Stimulated activated CD4-positive, alpha-beta T cell treated with anti-CD3 and anti-CD28 coated beads, Interleukin-15, amount 100 ng/mL, for 1 hour (primary cell): ENCODE measurements at places on chromosomes 5 and 9.

GRCh38 chr5:132687995-132688394 lies 14.2 kb downstream of the IL4 start:
- no peak for DNase-seq

- no peak for DNase-seq
Measured at GRCh38 chr5:1864896-1865440, 17.8 kb downstream of the IRX4 start.

- no peak for DNase-seq
Measured at GRCh38 chr5:81856948-81857928, 106.3 kb upstream of the SSBP2 start.

- no peak for DNase-seq
Measured at GRCh38 chr9:129280623-129281271, 102.7 kb upstream of the IER5L start.

DNA sequence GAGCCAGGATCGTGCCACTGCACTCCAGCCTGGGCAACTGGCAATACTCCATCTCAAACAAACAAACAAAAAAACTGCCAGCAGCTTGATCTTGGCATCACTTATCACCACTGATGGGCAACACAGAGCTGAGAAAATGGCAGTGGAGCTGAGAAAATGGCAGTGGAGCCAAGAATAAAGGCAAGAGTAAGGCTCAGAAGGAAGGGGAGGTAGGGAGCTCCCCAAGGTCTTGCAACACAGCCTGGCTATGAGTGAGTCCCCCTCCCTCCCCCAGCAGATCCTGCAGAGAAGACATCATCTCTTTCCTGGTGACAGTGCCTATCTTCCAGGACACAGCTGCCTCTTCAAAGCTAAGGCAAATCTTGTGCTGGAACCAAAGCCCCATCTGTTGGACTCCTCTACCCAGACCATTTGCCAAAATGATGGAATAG lies 70.3 kb downstream of the UGCG start:
- DNase-seq = no peak

GRCh38 chr9:97889941-97890887 lies 32.1 kb downstream of the TRMO start:
- peak; percentile 37 for DNase-seq

DNA sequence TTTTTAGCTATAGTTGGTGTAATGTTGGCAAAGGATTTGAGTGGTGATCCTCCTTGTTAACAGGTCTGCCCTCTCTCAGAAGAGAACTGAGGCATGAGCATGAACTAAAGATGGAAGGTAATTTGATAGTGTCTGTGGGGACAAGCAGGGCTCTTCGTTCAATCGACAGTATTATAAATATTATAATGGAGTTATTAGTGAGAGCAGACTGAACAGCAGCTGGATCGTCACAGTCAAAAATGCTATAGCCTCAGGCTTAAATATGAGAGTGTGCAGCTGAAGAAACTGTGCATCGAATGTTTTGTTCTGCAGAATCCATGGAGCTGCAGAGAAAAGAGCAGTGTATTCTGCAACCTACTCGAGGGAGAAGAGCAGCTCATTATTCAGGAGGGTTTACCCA lies 757.3 kb downstream of the DNAH5 start:
- no peak for DNase-seq

DNA sequence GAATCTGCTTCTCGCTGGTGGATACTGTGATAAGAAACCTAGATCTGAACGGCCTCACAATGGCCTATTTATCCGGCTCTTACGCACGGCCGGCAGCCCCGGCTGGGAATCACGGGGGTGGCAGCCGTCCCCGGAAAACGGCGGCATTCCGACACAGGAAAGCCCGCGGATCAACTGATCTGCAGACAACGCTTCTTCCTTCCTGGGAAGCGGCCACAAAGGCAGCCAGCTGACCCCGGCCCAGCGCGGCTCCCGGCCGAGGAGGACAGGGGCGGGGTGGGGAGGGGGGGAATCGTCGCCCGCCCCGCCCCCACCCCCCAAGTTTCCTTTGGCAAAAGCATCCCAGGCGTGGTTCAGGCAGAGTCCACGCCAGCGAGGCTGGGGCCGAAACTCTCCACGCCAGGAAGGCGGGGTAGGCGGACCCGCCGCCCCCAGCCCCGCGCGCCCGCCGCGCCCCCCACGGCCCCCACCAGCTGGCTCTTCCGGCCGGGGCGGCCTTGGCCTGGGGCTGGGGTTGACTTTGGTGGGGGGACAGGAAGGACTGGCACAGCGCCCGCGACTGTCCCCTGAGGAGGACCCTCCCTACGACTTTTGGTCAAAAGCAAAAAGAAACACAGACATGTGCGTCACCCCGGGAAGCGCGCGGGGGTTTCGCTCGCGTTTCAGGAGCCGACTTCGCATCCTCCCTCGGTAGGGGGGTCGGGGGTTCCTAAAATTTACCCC lies 247.7 kb upstream of the ANKRD55 start:
- no peak for DNase-seq

- DNase-seq = no peak
Measured at GRCh38 chr9:137828527-137829259, 48.9 kb upstream of the CACNA1B start.

DNA sequence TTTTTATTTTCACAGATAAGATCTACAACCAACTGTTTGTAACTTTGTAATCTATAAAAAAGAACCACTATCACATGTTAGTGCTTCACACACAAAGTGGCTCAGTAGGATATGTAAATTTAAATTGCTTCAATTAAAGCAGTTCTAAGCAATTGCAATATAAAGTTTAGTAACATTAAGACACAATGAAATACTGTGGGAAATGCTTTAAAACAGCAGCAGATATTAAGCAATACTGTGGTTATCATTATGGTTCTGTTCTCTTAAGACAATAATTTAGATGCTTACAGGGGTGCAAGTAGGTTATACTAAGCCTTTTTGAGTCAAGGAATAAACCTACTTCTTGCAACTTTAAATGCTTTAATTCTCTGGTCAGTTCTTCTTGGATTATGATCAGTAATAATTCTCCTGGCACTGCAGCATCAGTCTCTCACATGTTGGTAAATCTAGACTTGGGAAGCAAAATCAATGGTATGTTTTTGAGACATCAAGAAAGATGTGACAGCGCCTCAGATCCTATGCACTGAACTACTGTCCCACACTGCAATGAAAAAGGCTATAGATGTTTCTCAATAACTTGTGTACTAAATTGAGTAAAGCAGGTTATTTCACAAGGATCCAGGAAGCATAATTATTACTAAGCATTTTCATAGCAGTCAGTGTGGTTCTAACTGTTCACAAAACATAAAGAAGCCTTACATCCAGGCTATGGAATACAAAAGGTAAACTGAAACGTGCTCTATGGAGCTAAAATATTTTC lies 338.7 kb upstream of the PDE4D start:
- DNase-seq = no peak

DNA sequence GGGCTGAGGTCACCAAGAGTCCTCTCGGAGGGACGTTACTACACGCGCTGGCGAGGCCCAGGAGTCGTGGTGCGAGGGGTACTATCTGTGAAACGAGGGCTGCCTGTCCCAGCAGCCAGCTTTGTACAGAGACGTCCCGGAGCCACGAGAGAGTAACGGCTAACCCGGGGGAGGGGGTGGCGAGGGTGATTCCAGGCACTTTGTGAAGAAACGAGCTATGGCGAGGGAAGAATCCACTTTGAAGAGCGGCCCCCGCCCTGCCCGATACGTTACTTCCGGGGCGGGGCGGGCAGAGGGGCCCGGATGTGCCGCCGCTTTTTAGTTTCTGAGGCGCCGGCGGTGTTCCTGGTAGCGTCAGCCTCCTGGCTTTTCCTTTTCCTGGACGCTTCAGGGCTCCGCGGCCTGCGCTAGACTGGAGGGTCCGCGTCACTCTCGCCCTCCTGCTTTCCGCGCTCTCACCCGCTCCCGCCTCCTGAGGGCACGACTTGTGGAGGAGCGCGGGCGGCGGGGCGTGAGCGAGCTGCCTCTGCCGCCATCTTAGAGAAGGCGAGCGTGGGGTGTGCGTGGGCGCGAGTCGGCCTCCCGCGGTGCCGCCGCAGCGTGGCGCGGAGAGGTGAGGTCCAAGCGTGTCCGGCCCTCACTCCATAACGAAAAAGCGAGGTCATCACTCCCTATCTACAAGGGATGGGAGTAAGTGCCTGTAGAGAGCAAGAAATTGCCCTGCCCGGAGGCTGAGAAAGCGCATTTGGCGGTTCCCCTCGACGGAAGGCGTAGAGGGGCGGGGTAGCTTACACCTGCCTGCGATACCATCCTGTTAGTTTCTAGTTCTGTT lies 580 bp upstream of the RFX3 start:
- DNase-seq = peak; percentile 79

GRCh38 chr5:61245486-61245885 lies 83.2 kb upstream of the SMIM15 start:
- DNase-seq = no peak

DNA sequence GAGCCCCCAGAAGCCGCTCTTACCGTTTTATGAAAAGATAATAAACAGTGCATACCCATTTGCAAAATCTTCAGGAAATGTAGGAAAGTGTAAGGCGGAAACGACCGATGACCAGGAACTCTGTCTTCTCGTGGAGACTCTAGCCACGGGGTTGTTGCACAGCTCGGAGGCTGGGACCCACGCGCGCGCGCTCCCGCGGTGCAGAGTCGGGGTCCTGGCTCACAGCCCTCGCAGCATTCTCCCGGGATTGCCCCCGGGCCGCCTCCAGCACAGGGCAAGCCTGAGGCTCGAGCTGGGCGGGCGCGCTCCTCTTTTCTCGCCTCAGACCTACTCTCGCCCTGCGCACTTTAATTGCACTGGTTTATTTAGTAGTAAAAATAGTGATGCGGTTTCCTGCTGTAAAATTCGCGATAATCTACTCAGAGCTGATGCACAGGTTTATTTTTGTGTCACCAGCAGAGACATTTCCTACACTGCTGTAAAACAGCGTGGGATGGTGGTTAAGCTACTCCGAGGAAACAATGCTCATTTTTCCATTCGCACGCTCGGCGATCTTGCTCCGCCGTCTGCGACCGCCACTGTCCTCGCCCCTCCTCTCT lies 15.5 kb downstream of the TRIM7 start:
- peak; percentile 29 for DNase-seq

DNA sequence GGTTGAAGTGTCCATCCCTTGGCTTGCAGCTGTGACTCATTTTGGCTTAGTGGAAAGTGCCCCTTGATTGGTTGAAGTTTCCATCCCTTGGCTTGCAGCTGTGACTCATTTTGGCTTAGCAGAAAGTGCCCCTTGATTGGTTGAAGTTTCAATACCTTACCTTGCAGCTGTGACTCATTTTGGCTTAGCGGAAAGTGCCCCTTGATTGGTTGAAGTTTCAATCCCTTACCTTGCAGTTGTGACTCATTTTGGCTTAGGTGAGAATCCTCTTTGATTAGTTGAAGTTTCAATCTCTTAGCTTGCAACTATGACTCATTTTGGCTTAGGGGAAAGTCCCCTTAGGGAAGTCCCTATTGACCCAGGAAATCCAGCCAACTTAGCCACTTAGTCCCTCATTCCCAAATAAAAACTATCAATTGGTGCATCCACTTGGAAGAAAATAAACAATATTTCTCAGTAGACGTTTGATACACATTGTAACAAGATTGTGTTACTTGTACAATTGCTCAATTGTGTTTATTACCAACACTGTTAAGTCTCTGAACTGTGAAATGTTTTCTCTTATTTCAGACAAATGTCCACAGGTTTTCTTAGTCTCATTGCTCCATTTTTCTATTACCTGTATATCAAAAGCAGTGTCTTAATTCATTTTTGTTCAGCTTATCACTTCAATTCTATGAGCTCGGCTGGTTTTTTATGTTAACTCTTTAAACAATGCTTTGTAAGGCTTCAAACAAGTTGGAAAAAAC lies 2308.8 kb upstream of the ACO1 start:
- DNase-seq = no peak

- DNase-seq = no peak
Measured at GRCh38 chr5:82332064-82332855, 54.1 kb upstream of the RPS23 start.

- DNase-seq = no peak
Measured at GRCh38 chr5:132261881-132262845, 4.7 kb downstream of the PDLIM4 start.

DNA sequence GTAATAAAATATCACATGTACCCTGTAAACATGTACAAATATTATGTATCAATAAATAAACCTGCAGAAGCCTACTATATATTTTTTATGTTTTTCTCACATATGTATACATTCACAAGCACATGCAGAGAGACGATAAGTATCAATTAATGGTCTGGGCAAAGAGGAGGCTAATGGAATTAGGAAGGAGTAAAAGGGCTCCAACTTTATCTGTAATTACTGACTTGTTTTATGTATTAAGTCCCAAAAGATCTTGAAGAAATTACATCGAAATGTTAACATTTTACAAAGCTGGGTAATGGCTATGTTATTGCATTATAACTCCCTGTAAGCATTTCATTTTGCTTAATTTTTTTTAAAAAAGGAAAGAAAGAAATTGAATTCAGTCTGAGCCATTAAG lies 78.0 kb downstream of the LPAR1 start:
- DNase-seq = no peak

DNA sequence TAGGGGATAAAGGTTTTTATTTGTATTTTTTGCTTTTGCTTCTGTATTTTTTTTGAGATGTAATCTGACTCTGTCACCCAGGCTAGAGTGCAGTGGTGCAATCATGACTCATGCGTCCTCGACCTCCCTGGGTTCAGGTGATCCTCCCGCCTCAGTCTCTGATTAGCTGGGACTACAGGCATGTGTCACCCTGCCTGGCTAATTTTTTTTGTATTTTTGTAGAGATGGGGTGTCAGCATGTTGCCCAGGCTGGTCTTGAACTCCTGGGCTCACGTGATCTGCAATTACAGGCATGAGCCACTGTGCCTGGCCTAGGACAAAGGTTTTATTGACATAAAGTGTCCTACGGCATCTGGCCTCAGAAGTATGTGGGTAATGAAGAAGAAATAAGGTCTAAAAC lies 297.1 kb upstream of the C9orf72 start:
- DNase-seq = no peak

GRCh38 chr5:68279984-68280383 lies 64.4 kb downstream of the PIK3R1 start:
- DNase-seq = no peak

- DNase-seq = no peak
Measured at GRCh38 chr5:4990462-4990861, 149.7 kb upstream of the ADAMTS16 start.

DNA sequence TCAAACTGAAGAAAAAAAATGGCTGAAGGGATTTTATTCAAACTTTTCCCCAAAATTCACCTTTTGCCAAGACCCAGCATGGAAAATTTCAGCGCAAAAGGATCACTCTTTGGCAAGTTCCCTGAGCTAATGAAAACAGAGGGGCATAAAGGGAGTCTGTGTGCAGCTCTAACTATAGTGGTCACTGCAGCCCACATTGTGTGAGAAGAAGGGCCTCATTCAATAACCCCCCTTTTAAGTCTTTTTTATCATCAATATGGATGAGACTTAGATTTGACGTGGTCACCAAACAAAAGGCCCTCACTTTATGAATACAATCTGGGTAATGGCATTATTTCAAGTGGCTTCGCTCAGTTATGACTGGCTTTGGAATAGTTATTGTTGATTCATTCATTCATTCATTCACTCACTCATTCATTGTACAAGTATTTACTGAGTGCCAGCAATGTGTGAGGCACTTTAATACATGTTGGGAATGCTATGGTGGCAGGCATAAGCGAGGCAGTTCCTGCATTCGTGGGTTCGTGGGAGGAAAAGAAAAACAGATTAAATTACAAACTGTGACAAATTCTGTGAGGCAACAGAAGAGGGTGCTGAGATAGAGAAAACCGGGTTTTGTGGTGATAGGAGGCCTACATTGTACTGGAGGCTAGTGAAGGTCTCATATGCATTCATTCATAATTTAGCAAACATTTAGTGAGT lies 145.7 kb upstream of the KLF4 start:
- no peak for DNase-seq

GRCh38 chr9:89532944-89533343 lies 35.0 kb upstream of the SEMA4D start:
- DNase-seq = no peak
